Activated T-cell treated with anti-CD3 and anti-CD28 coated beads for 24 hours (primary cell): ENCODE measurements at places on chromosomes 6 and 20.
A peak's percentile ranks its signal among the peaks of the same experiment; 100 is the strongest.

DNA sequence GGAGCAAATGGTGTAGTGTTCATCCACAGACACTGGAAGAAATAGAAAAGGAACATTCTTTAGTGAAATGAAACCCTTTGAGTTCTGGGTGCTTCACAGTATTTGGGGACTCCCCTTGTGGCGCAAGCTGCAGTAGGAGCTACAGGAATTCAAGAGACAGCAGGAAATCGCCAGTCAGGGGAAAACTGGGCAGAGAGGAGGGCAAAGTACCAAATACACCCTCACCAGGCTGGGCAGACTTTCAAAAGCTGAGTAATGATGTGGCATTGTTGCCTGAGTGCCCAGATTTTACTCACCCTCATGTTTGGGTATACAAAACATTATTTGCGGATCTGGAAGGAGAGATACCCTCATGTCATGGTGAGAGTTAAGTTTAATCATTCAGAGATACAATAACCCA lies 97.9 kb downstream of the SOD2 start:
- no peak for DNase-seq

DNA sequence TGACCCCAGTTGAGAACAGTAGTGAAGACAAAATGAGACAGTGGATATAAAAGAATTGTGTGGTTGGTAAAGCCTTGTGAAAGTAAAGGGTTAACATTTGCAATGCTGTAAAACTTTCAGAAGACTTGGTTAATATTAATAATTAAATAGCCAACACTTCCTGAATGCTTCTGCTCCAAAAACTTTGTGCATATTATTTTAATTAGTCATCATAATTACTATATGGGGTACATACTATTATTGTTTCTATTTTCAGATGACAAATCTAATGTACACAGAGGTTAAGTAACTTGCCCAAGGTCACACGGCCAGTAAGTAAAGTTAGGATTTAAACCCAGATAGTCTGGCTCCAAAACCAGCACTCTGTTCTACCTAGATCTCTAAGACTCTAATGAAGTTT lies 291.3 kb downstream of the OGFRL1 start:
- no peak for DNase-seq

- no peak for DNase-seq
Measured at GRCh38 chr20:33282991-33283555, at the start of gene BPIFB1. BPIFB1 (plus strand) TSS chr20:33283214; CDS start chr20:33286074, 2,860 bp downstream.

DNA sequence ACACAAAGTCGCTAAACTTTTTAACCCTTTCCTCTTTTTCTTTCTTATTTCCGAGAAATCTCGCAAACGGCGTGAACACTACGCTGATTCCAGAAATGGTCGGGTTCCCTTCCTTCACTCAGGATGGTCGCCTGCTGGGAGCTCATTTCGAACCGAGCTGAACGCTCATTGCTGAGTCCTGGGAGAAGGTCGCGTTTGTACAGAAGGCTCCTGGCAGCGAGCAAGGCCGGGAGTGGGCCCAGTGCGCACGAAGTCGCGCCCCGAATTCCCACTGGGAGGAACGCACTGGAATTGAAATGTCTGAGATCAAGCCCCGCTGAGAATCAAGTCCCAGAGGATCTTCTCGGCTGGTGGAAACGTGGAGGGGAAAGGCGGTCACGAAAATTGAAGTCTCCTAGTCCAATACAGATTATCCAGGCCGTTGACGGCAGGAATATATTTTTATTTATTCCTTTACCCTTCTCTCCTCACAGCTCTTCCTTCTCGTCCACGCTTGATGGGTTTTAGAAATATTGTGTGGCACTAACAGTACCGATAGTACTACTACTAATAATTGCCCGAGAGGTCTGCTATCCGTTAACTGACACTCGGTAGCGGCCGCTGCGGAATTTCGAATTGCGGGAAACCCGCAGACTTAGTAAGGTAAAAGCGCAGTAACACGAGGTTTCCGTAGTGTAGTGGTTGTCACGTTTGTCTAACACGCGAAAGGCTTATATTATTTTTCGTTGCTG lies 207.2 kb upstream of the ZNF184 start:
- no peak for DNase-seq

- no peak for DNase-seq
Measured at GRCh38 chr6:125717120-125717731, 32.2 kb upstream of the HEY2 start.

GRCh38 chr6:18429655-18430297 lies 42.6 kb downstream of the RNF144B start:
- no peak for DNase-seq

- no peak for DNase-seq
Measured at GRCh38 chr6:32954986-32955802, 2.3 kb upstream of the HLA-DMA start.

GRCh38 chr6:79787626-79788025 lies 156.5 kb downstream of the SH3BGRL2 start:
- no peak for DNase-seq

DNA sequence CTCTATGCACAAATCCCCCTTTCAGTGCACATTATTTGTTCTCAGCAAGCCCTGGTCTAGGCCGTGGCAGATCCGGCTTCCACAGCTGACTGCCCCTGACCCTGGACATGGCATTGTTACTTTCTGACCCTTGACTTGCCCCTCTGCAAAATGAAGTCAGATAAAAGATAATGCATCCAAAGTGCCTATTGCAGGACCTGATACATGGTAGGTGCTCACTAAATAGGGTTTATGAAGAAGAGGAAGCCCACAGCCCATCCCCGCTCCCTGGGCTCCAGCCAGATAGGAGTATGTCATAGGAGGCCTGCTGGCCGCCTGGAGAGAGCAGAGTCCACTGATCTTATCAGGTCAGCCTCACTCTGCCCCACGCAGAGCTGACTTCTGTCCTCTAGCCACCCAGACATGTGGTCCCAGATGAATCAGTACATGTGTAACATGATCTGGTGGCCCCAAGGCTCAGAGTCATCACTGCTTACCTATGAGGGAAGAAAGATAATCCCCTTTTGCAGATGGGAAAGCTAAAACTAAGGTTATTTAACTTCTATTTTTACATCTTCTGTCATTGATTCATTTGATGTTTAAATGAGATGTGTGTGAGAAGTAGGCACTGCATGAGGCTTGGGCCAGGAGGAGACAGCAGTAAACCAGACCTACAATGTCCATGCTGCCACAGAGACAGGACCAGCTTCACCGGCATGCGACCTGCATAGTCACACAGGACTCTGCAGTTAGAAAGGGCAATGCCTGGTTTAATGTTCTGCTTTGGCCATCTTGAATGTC lies 20.4 kb downstream of the MAFB start:
- no peak for DNase-seq

DNA sequence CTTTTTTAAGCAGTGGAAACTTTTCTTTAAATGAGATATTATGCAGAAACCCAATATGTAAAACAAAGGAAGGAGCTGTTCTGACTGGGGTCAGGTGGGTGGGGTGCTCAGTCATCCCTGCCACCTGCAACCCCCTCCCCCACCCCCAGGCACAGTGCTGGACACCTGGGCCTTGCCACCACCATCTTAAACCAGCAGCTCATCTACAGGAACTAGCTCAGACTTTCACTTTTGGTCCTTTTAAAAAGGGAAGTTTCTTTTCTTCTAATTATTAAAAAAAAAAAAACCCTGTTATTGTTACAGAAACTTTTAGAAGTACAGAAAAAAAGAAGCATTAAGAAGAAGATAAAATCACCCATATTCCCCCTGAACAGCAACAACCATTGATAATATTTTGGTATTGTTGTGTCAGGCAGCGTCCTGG lies 37.1 kb downstream of the PPP1R16B start:
- DNase-seq = peak; percentile 69

DNA sequence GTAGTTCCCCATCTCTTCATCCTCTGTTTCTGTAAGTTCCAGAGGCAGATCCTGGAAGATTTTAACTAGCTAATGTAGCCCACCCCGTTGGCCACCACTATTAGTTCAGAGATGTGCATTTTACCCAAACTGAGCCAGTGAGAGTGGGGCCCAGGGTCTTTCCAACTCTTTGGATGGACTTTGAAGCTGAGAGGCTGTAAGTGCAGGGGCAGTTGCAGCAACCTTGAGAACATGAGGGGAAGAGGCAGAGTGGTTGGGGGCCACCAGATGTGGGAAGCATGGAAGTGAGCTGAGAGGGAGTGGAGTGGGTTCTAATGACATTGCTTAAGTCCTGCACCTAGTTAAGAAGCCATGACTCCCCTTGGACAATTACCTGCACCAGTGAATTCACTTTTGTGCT lies 72.2 kb downstream of the CDH26 start:
- no peak for DNase-seq

GRCh38 chr6:170435766-170436165 lies 117.3 kb downstream of the PSMB1 start:
- no peak for DNase-seq

DNA sequence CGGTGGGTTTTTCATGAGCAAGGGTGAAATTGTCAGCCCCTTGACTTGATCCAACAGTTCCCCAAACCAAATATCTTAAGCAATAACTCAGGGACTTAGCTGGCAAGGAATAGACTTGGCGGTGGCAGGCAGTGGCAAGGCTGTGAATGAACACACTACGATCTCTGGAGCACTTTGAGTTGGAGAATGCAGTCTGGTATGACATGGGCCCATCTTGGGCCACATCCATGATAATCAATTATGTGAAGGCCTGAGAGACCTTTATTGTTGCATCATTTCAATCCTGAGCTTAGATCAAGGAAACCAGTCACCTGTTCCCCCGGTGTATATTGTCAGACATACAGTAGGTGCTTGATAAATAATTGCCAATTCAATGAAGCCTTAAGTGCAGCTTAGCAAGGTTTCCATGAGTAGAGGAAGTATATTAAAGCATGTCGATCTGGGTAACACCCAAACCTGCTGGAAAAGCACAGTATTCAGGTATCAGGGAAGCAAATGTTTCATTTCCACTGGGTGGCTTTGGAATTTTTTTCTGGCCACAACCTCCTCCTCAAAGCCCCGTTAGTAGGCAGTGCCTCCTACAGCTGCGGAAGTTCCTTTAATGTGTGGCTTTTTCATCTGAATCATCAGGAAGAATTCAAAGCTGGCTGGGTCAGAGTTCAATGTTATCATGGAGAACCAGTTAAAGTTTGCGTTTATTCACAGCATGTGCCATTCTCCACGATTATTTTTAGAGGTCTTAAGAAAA lies 10.2 kb downstream of the CASS4 start:
- DNase-seq = no peak
